ENCODE measurements at places on chromosomes 7 and 10. TPM values are rescaled to one million over a fixed set of nuclear protein-coding genes. Genes with fewer than 3 reads are reported as not detected.

ANKRD1 gene
- not detected for total RNA-seq

OR2A7 gene
- not detected for total RNA-seq

LIPM gene
- total RNA-seq, result not detected

ASB15 gene
- total RNA-seq, result not detected

MACROH2A2 gene
- total RNA-seq, result 0.43 TPM

AKR1C2 gene
- total RNA-seq, result not detected

HIP1 gene
- total RNA-seq, result 13.5 TPM

GNGT1 gene
- total RNA-seq, result not detected

SUPV3L1 gene
- total RNA-seq, result 60.8 TPM

PITX3 gene
- not detected for total RNA-seq

C10orf67 gene
- total RNA-seq, result not detected

GPER1 gene
- not detected for total RNA-seq

SP4 gene
- total RNA-seq, result 19.9 TPM

SFMBT2 gene
- 94.9 TPM for total RNA-seq

EVX1 gene
- not detected for total RNA-seq

NEUROD6 gene
- total RNA-seq, result not detected

BHLHA15 gene
- 1.8 TPM for total RNA-seq

IGFBP3 gene
- total RNA-seq, result 1.7 TPM

RTKN2 gene
- total RNA-seq, result 0.98 TPM

VAX1 gene
- total RNA-seq, result not detected

HABP2 gene
- total RNA-seq, result not detected

COL28A1 gene
- 0.24 TPM for total RNA-seq

LIPN gene
- total RNA-seq, result not detected

TCERG1L gene
- total RNA-seq, result 0.81 TPM

PRLHR gene
- total RNA-seq, result not detected

FMC1 gene
- total RNA-seq, result 4.4 TPM

NME8 gene
- total RNA-seq, result not detected

CDNF gene
- total RNA-seq, result 1.0 TPM

DUSP5 gene
- total RNA-seq, result 159 TPM

LOXL4 gene
- not detected for total RNA-seq

LRRC18 gene
- not detected for total RNA-seq

MDFIC gene
- total RNA-seq, result 67.0 TPM

FAM25G gene
- not detected for total RNA-seq

TRIL gene
- total RNA-seq, result 0.11 TPM

OR2A2 gene
- total RNA-seq, result not detected

INTS1 gene
- total RNA-seq, result 79.0 TPM

FRG2B gene
- total RNA-seq, result not detected

FZD1 gene
- not detected for total RNA-seq

NUTM2B gene
- total RNA-seq, result 0.95 TPM

CYP2E1 gene
- 0.71 TPM for total RNA-seq

SLC25A28 gene
- 58.7 TPM for total RNA-seq

Data from natural killer cell treated with Interleukin-12 subunit alpha and Interleukin-12 subunit beta and Interleukin-15 and Interleukin-18, amount 100 ng/mL, for 72 hours (primary cell).